CD4-positive, alpha-beta T cell (primary cell): ENCODE measurements at places on chromosomes 7 and 10.
A peak's percentile ranks its signal among the peaks of the same experiment; 100 is the strongest.

- DNase-seq = peak; percentile 12
These were observed 201.4 kb downstream of the PTEN start for GRCh38 chr10:88064608-88065382.

- no peak for DNase-seq
These were observed 11.9 kb upstream of the OR6V1 start for GRCh38 chr7:143040209-143040715.

DNA sequence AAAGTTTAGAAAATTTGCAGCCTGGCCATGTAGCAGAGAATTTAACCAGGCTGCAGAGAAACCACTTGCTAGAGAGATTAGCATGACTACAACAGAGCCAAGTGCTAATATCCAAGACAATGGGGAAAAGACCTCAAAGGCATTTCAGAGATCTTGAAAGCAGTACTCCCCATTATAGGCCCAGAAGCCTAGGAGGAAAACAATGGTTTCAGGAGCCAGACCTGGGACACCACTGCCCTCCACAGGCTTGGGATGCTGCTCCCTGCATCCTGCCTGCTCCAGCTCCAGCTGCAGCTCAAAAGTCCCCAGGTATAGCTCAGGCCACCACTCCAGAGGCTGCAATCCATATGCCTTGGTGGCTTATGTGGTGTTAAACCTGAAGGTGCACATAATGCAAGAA is 101.5 kb upstream of the TMEM72 start:
- DNase-seq = no peak

GRCh38 chr10:124561206-124561605 is 99.6 kb downstream of the LHPP start:
- DNase-seq = no peak

DNA sequence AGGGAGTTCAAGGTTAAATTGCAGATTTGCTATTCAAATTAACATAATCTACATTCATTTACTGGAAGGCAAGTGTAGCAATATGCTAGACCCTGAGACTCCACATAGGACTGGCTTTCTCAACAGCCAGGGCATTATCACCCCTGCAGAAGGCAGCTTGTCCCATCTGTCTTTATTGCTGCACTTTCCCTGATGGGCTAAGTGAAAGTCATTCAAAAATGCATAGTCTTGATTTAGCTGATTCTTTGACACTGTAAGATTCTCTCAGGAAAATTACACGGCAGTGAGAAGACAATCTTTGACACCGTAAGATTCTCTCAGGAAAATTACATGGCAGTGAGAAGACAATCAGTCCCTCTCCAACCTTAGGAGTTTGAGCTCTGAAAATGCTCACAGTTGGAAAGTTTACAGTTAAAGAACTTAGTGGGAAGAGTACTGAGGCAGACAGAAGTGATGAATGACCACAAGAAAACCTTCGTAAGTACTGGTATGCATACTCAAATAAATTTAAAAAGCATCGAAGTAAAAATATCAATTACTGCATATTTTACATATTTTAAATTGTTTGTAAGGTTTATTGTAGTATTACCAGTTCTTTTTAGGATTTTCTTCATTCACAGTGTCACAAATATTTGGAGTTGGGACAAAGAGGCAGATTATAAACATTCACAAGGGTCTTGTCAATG is 88.9 kb downstream of the RAPGEF5 start:
- no peak for DNase-seq

GRCh38 chr7:20839196-20839735 is 52.6 kb upstream of the SP8 start:
- DNase-seq = no peak

DNA sequence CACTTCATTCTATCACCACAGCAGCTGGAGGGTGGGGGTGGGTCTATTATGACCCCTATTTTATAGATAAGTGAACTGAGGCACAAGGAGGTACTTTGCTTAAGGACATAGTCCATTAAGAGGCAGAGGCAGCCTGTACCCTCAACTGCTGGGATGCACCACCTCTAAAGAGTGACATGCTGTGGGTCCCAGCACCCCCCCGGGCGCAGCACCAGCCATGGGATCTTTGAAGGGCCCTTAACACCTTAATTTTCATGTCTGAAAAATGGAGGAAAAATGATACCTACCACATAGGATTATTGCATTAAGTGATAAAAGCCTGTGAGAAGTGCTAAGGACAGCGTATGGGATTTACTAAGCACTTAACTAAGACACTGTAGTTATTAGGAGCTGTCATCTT is 15.4 kb downstream of the ADCYAP1R1 start:
- no peak for DNase-seq

- DNase-seq = no peak
These were observed 147.4 kb upstream of the GPR26 start for GRCh38 chr10:123518765-123519164.

- no peak for DNase-seq
These were observed 990.7 kb downstream of the CCSER2 start for GRCh38 chr10:85318809-85319807.

GRCh38 chr10:80351220-80351619 is 5.3 kb downstream of the DYDC1 start:
- no peak for DNase-seq

- no peak for DNase-seq
These were observed 306.0 kb upstream of the LRGUK start for GRCh38 chr7:133821171-133821570.

DNA sequence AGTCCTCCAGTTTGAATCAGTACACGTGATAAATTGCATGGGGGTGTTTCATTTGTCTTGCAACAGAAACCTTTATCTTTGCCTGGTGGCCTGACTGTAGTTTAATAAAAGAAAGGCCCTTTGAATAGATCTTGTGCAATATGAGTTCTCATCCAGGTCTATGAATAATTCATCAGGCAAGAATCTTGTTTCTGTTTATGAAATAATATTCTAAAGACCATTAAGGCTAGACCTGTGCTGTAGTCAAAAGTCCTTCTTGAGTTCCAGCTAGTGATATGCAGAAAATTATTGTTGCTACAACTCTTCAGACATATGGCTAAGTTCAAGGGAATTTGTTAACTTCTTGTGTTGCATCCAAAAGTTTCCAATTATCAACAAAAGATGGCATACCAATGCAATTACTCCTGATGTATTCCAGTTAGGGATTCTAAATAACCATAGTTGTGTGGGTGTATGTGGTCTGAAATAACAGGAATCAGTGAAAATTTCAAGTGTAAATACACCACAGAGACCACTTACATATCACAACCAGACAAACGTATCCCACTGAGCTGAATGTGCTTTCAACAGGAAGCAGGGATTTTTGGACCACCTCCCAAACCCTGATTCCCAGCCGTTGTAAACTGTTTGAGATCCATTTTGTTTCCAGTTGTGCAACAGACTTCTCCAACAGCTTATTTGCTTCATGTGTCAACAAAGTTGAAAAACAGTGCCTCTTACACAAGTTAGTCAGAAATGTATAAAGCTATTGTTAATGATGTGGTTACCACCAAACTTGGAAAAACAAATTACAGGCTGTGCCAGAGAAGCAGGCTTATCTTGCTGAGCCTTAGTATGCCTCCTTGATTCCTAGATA is 54.7 kb upstream of the BICC1 start:
- DNase-seq = no peak

DNA sequence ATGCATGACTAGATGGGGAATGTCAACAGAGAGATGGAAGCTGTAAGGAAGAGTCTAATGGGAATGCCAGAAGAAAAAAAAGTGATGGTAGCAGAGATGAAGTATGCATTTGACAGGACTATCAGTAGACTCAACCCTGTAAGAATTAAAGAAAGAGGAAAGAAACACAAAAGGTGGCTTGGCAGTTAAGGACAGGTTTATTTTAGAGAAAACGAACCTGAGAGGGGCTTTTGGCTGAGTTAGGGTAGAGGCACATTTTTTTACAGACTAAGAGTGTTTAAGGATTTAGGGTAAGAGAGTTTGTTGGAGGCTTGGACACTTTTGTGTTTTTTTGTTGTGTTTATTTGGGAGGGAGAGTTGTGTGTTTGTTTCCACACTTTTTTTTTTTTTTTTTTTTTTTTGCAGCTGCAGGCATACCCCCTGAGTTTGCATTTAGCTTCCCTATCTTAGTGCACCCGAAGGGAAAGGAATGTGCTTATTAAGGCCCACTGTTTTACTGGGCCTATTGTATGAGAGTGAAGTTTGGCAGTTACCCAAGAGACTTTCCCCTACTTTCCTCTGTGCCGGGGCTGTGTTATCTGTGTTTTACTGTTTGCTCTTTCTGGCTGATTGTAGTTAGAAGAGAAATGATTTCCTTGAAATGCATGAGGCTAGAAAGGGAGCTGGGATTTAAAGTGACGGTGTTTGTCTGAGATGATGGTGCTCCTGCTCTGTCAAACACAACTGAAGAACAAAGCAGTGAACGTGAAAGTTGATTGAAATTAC is 32.0 kb downstream of the NPVF start:
- no peak for DNase-seq

GRCh38 chr10:61478621-61479312 is 25.6 kb upstream of the TMEM26 start:
- DNase-seq = no peak

GRCh38 chr7:133572087-133572486 is 319.2 kb downstream of the EXOC4 start:
- no peak for DNase-seq

DNA sequence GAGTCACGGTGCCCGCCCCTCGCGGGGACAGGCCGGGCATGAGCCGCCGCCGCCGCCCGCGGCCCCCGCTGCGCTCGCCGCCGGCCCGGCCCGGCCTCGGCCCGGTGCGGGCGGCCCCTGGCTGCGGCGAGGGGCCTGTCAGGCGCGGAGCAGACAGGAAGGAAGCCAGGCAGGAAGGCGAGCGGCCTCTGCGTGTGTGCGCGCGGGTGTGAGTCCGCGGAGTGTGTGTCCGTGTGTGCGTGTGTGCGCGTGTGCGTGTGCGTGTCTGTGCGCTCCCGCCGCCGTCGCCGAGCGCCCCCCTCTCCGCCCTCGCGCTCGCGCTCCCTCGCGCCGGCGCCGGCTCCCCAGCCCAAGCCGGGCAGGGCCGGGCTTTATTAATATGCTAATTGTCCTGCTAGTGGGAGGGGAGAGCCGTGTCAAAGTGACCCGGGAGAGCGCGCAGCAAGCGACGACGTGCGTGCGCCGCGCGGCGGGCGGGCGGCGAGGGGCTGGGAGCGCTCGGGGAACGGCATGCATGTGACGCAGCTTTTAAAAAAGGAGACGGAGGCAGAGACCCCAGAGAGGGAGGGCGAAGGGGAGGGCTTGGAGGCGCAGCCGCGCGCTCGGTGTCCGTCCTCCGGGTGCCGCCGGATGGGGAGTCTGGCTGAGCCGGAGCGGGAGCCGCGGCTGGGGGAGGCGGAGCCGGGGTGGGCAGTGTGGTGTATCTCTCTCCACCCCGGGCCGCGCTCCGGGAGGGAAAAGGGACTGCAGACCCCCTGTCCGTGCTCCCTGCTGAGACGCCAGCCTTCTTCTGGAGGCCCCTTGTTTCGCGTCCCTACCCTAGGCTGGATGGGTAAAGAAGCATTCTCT is at the start of gene LDB1:
LDB1 (minus strand) TSS at position 227 of the 849 bp plus-strand sequence. CDS start 258 bp downstream, outside the sequence.
- peak; percentile 92 for DNase-seq

DNA sequence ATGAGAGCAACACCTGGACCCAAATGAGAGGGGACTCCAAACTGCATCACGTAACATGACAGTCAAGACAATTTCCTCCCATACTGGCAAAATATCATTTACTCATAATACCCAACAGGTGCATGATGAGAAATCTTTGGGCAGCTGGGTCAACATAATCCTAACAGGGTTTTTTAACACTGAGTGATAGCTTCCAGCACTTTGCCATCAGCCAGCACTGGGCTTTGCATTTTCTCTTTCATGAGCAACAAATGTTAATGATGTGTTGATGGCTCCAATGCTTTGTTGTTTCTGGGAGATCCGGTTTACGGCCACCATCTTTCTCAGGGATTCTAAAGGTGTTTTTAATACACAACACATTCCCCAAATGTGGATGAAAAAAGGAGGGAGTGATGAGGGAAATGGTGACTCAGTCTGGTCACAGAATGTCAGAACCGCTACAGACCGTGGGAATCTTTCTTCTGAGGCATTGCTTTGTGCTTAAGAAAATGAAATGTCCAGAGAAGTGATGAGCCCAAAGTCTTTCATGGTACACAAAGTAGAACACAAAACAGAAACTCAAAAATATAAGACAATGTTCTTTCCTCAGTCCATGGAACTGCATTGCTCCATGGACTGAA is 705.7 kb upstream of the IGFBP3 start:
- DNase-seq = no peak

GRCh38 chr10:118768041-118768919 is 13.5 kb upstream of the CACUL1 start:
- DNase-seq = no peak

DNA sequence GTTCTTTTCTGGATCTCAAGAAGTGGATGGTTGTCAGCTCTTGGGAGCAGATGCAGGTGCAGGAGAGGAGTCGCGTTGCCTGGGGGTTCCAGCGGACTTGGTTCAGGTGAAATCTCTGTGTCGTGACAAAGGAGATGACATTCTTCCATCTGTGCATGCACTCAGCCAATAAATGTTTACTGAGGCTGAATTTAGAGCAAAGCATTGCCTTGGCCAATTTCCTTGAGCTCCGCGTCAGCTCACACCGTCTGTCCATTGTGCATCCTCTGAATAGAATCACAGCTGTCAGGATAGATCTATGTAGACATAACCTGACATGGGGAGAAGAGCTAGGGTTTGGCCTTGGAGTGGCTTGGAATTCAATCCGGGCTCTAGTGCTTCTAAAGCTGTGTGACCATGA is 343.7 kb downstream of the GLRX3 start:
- no peak for DNase-seq

DNA sequence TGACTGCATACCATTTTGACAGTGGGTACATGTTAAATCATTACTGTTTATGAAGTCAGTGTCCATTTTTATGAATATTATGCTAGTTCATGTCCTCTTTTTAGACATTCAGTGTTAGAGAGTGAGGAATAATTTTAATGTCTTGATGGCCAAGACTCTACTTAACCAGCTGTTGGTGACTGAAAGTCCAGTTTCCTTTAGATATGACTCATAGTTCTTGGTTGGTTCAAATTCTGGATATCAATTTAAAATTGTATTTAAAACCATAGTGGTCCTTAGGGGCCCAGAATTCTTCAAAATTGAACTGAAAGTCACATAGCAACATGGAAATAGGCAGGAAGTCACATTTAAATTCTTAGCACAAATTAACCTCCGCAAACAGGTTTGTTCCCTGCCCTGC is 196.5 kb upstream of the PRPS1L1 start:
- no peak for DNase-seq

DNA sequence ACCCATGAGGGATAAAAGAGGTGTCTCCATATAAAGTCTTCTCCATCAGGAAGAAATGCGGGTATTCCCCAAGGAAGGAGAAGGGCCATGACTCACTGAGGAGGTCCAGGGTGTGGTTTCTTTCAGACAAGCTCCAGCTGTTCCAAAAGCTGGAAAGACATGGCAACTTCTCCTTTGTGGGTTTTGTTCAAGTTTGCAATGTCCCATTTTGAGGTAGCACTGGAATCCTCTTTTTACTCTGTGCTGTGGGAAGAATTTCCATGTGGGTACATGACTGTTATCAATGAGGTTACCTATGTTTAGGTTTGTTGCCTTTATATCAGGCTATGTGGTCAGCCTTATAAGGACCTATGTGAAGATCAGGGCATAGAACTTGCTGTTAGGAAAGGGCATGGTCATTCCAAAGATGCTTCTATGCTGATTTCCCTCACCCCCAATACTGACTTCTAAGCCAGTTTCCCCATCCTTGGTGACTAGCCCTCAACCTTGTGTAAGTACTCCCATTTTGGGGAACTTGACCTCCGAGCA is 697.5 kb downstream of the INHBA start:
- no peak for DNase-seq
